Large intestine (tissue), 12 donors: ENCODE measurements at places on chromosomes 2 and 18. TPM values are rescaled to one million over a fixed set of nuclear protein-coding genes. Genes with fewer than 3 reads are reported as not detected.

DNA sequence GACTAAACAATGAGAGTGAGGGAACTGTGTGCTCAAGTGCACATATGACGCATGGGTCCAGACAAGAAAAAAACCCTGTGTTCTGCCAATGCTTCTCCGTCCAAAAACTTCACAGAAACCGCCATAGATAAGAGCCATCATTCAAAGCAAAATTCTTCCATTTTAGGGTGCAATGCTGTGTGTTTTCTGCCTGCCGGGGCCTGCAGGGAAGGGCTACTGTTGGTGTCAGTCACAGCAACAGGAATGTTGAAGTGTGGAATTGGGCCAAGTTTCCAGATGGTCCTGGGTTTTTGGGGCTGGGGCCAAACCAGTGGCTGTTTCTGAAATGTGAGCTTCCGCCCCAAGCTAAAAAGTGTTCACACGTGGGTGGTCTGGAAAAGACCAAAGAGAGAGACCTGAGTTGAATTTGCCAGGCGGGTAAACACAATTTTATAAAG, 677 bp upstream of the MC2R start:
- DNase-seq, result peak; percentile 30

DNA sequence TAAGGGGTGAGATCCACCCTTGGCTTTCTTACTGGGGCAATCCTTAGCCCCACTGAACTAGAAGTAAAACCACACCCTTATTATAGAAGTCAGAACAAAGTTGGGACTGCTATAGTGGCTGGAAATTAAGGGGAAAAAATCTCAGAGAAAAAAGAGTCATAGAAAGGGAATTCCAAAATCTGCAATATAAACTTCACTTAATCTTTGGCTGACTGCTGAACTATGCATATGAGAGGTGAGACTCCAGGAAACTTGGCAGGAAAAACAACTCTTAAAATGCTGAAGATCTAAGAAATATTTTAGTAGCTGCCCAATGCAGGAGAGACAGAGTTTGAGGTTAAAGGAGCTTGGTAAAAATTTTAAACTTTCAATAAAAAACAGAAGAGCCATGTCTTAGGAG, 201.8 kb upstream of the FN1 start:
- DNase-seq, result no peak

DNA sequence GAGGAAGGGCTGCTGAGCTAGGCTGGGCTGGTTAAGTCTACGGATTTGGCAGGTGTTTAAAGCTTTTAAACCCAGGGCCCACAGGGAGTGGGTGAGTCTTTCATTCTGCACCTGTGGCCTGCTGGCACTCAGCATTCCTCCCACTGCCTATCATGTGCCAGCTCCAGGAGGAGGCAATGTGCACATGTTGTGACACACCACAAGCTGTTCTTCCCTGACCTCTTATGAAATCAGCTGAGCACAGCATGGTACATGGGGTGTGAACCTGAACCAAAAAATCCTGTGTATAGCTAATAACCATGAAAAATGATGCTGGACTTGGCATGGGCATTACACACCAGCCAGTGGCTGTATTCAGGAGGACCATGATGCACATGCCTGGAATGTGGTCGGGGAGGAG, 297.9 kb upstream of the MMADHC start:
- DNase-seq, result no peak

- DNase-seq, result no peak
Measured at GRCh38 chr2:211344289-211344688, 787.9 kb downstream of the CPS1 start.

- no peak for DNase-seq
Measured at GRCh38 chr2:157176602-157177001, 80.9 kb upstream of the GALNT5 start.

GRCh38 chr2:101125374-101125773, 25.8 kb downstream of the TBC1D8 start:
- DNase-seq, result no peak

The SCN2A gene
- 2.4 TPM for polyA plus RNA-seq
